ENCODE measurements at places on chromosomes 13 and 19.

- no peak for DNase-seq
Observed at GRCh38 chr19:35151273-35152065, 3.1 kb upstream of the FXYD5 start.

DNA sequence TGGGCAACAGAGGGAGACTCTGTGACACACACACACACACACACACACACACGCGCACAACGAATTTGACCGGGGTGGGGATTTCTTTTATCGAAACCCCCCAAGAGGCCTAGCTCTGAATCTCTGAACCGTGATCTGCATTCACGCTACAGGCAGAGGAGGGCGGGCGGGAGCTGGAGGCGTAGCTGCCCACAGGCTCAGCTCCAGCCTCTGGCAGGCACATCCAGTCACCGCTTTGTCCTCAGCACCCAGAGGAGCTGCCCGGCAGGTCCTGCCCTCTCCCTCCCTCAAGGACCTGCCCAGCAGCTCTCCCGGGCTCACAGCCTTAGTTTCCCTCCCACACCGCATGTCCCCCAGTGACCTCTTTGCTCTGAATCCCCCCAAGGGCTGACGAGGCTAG, 20.0 kb downstream of the CILP2 start:
- DNase-seq: no peak

- no peak for DNase-seq
Observed at GRCh38 chr13:111789420-111789819, 277.5 kb upstream of the SOX1 start.

GRCh38 chr13:113495494-113496210, 5.1 kb upstream of the DCUN1D2 start:
- DNase-seq: no peak

DNA sequence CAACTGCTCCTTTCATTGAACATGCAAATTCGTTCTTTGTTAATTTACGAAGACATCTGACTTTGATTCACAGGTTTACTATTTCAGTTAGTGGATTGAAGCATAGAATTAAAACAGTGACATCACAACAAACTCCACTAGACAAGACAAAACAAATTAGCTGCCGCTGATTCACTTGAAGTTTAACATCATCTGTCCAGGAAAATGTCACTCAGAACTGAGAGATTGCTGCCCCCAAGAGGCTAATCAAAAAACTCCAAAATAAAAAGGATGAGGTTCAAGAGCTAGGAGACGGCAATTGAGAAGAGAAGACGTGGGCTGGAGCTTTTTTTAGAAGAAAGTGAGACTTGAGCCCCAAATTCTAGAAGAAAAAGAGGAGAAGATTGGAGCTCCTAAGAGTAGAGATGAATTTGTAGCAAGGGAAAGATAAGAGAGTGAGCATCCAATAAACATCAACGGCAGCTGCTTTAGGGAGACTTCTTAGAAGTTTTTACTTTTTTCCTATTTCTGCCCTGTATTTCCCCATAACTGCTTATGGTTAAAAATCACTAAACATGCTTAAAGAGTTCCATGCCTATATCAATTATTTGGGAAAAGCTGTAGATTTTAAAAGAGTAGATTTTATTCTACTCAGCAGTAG, 40.8 kb upstream of the TPP2 start:
- peak; percentile 65 for DNase-seq

- no peak for DNase-seq
Observed at GRCh38 chr13:51118809-51119431, 7.8 kb upstream of the C13orf42 start.

DNA sequence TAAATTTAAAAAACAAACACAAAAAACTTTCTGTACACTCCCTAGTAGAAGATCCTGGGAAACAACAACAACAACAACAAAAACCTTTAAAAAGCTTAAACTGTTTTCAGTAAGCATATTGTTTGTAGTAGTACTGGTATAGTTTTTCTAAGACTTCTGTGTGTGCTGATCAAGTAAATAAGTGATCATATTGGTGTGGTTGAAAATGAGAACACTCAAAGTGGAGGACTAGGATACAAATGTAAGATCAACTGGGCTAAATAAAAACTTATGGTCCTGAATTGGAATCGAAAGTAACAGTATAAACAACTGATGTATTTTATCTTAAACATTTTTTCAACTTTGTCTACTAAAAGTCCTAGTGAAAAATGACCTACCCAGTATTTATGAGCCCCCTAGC, 135.5 kb downstream of the FOXO1 start:
- DNase-seq: no peak

GRCh38 chr13:39406688-39407087, 196.3 kb downstream of the LHFPL6 start:
- no peak for DNase-seq

GRCh38 chr19:41955521-41955920, 3.6 kb downstream of the RABAC1 start:
- no peak for DNase-seq

DNA sequence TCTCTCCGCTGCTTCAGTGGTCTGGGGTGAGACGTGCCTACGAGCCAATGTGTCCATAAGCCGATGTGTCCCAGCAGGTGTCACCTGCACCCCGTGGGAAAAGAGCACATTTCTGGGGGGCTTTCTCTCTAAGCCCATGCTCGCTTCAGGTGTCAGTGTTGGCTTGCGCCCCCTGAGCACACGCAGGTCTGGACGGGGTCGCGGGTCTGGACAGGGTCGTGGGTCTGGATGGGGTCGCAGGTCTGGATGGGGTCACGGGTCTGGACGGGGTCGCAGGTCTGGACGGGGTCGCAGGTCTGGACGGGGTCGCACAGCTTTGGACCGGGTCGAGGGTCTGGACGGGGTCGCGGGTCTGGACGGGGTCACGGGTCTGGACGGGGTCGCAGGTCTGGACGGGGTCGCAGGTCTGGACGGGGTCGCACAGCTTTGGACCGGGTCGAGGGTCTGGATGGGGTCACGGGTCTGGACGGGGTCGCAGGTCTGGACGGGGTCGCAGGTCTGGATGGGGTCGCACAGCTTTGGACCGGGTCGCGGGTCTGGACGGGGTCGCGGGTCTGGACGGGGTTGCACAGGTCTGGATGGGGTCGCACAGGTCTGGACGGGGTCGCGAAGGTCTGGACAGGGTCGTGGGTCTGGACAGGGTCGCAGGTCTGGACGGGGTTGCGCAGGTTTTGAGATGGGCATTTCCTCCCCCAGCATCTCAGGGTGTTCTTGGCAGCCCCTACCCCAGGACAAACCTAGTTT, 24.5 kb upstream of the TFDP1 start:
- DNase-seq: no peak

DNA sequence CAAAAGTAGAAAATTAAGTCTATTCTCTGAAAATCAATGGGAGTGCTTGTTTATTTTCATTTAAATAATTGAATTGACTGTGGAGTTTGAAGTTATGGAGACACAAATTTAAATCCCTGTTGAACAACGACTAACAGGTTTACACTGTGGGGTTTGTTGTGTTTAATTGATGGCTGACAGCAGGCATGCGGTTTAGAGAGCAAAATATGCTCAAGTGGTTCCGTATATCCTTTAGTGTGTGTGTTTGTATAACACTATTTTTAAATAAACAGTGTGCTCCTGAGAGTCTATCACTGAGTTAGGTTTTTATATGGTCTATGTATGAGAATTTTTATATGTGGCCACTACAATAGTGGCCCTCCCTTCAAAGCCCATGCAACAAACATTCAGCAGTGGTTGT, 332.0 kb downstream of the GPC6 start:
- no peak for DNase-seq

DNA sequence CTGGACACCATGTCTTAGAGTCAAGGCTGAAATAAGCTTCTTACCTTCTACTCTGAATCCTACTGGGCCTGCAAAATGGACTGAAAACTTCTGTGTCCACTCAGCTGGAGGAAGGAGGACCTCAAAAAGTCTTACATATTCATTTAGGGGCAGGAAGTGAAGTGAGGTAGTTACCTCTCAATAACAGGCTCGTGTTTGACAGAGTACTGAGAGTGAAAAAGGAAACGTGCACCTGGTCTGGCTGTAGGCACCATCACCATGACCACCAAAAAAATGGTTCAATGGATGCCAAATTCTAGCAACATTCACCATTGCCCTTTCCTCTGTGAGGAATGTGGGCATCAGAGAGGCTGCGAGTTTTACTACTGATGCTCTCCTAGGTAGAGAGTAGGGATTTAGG, 176.2 kb downstream of the RFC3 start:
- DNase-seq: no peak

- no peak for DNase-seq
Observed at GRCh38 chr13:91960947-91961346, 562.5 kb downstream of the GPC5 start.

DNA sequence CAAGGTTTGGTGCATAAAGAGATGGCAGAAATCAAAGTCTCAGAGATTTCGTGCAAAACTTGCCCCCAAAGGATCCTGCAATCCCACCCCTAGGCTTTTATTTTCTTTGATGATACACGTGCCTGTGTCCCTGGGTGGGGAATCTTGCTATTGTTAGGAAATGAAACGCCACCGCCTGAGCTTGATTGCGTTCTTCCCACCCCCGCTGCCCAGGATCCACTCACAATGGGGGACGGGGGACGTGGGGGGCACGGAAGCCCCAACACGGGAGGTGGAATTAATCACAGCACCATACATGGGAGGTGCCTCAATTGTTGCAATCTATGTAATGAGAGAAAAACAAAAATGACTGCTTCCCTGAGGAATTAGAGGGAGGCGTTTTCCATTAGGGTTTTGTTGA, 39.6 kb downstream of the ZNRF4 start:
- DNase-seq: no peak

- DNase-seq: no peak
Observed at GRCh38 chr19:53927739-53928138, 18.7 kb downstream of the CACNG7 start.

DNA sequence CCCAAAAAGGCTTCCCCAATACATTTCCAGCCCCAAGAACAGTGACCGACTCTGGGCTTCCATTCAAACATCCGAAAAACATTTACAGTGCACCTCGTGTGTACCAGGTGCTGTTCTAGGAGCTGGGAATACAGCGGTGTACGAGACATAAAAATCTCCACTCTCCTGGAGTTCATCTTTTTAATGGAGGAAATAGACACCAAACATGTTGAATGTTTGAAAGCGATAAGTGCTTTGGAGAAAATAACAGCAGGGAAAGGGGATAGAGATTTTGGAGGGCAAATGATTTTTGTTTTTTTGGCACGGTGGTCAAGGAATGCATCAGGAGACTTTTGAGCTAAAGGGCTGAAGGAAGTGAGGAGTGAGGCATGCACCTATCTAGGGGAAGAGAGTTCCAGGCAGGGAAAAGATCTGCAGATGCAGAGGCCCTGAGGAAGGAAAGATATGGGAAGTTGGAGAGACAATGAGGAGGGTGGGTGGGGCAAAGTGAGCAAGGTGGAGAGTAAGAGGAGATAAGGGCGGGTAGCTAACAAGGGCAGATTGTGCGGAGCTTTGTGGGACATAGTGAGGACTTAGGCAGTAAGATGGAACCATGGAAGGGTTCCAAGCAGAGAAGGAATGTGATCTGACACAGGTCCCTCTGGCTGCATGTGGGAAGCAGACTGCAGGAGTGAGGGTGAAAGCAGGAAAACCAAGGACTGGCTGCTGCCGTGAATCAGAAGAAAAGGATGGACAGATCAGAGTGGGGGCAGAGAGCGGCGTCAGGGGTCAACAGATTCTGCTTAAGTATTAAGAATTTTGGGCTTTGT, 703 bp upstream of the FBL start:
- no peak for DNase-seq

DNA sequence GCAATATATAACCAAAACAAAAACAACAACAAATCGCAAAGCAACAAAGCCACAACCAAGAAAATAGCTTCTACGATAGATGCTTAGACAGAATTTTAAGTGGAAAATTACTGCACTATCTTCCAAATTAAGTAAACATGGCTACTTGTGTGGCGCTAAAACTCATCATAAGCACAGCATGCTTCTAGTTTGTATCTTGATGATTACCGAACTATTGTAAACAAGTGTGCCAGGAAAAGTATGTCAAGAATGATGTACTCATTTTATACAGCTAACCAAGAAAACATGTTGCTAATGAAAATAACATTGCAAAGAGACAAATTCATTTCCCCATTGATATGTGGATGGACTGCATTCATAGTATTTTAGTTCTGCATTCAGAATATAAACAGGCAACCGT, 271.9 kb upstream of the GPC6 start:
- no peak for DNase-seq

DNA sequence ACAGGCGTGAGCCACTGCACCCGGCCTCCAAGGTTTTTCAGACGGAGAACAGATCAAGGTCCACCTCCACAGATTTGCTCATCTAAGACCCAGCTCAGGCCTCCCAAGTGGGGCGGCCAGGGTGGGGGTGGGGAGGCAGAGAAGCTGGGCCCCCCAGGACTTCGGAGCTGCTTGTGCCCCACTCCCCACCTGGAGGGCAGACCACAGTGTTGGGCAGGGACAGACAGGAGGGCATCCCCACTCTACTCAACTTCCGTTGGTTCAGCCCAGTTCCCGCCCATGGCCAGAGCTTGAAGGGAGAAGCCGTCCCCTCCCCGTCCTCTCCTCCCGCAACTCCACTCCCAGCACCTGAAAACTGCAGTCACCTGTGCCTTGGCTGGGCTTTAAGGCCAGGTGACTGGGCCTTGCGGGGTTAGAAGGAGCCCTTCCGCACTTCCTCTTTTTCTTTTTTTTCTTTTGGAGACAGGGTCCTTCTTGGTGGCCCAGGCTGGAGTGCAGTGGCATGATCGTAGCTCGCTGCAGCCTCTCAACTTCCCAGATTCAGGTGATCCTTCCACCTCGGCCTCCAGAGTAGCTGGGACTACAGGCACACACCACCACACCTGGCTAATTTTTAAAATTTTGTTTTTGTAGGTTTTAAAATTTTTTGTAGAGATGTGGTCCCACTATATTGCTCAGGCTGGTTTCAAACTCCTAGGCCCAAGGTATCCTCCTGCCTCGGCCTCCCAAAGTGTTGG, 734 bp upstream of the LRRC8E start:
- no peak for DNase-seq

GRCh38 chr13:73870970-73871935, 263.0 kb downstream of the KLF12 start:
- DNase-seq: no peak

DNA sequence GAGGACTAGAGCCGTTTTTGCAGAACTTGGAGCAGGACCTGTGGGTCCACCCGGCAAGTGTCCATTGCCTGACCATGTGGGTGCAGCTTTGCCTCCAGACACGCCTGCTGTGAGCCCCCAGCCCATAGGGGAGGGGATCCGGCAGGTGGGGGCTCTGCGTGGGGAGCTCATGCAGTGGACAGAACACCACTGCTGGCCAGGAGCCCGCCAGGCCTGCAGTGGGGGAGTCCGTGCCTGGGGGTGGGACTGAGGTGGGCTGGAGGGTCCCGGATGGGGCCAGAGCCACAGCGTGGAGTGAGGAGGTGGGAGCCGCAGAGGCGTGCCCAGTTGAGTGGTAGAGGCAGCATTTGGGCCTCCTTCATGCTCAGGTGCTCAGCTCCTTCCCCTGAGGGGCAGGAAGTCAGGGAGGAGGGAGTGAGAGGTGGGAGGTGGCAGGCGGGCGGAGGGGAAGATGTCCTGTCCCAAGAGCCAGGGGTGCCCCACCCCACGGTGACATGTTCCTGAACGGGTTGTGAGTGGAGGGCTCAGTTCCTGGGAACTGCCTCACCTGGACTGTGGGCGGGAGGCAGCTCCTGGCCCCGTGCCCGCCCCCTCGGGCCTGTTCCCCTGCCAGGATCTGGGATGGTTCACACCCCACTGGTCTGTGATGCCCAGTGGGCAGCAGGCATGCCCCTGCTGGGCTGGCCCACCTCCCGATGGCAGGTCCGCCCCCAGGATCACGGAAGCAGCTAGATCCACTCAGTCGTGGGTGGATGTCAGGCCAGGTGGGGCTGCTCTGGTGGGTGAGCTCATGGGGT, 8.8 kb downstream of the ADAT3 start:
- no peak for DNase-seq

Data from SHP77 treated with DMSO at 0.1 percent for 48 hours (cell line).